ENCODE measurements at places on chromosomes 13 and 19.

- DNase-seq, result no peak
Observed at GRCh38 chr19:54312011-54312410, 955 bp downstream of the LILRA5 start.

DNA sequence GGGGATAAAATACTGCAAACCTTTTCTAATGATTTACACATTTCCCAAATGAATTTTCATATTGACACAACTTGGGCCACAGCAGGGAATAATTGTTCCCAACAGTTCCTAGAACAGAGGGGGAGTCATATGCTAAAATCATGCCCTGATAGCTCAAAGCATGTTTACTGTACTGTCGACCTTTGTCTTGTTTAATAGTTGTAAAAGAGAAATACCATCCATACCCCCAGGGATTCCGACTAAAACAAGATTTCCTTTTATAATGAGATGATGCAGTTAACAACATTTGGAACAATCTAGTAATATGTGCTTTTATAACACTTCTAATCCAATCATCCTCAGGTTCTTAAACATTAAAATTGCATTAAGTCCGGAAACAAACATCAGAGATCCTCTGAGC, 759.7 kb downstream of the OLFM4 start:
- no peak for DNase-seq

- no peak for DNase-seq
Observed at GRCh38 chr13:76942363-76942762, 5.9 kb upstream of the ACOD1 start.

DNA sequence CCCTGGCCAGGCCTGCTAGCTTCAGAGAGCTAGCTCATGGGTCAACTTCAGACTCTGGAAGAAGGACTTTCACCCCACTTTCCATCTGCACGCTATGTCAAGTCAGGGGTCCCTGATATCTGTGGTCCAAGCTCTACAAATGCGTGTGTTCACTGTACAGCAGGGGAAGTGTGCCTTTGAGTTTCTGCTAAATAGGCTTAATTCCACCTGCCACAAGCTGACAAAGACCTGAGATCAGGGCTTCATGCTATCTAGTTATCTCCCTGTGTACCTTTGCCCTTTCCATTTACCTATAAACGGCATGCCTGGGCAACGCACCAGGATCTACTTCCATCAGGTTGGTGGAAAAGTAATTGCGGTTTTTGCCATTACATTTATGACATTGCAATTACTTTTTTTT, 10.7 kb upstream of the SULT2A1 start:
- DNase-seq, result no peak

- no peak for DNase-seq
Observed at GRCh38 chr13:41858780-41859179, 102.1 kb downstream of the VWA8 start.

GRCh38 chr13:85142351-85142927, 656.8 kb downstream of the SLITRK6 start:
- DNase-seq, result no peak

DNA sequence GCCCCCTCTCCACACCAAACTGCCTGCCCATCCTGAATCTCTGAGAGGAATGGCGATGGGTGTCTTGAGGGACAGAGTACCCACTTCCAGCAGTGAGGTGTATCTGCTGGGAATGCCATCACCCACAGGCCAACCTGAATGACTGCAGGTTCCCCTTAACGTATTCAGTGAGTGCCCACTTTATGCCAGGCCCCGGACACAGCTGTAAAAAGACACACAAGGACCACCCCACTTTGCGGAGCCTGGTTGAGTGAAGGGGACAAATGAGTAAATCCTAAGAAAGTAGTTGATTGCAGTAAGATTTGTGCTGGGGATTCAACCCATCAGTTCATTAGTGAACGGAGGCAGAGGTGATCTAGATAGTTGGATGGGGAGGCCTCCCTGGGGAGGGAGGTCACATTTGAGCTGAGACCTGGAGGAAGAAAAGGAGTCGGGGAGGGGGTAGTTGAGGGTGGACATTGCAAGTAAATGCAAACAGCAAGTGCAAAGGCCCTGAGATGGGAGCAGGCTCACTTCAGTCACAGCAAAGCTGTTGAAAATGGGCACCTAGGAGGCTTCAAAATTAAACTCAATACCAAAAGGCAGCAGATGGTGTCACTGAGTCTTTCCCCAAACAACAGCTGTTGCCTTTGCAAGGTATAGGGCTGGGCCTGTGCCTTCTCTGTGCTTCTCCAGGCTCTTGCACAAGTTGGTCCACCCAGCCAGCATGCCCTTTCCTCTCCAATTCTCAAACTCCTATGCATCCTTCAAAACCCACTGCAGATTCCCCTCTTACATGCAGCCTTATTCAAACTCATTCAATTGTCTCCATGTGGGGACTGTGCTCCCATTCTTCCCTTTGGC, 4.3 kb downstream of the GDF15 start:
- DNase-seq, result no peak

GRCh38 chr19:1244693-1245451, 3.3 kb downstream of the ATP5F1D start:
- DNase-seq, result no peak

DNA sequence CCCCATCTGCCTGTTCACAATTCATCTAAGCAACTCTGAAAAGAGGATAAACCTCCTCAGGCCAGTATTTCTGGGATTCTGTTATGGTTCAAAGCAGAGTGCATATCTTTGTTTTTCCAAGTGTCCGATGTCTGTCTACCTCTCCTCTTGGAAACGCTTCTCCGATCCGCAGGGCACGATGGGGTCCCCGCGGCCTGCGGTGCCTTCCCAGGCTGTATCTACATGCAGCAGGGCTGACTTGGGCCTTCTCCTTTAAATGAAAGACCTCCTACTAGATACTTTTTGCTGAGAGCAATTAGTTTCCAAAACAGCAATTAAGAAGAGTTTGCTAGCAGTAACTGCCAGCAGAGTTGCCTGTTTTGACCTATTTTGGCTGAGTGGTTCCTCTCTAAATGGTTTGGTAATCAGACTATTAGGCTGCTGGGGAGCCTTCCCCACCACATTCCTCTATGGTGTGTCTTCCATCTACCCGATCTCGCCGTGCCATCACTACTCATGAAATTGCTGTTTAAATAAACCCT, 23.5 kb downstream of the COL4A2 start:
- no peak for DNase-seq

DNA sequence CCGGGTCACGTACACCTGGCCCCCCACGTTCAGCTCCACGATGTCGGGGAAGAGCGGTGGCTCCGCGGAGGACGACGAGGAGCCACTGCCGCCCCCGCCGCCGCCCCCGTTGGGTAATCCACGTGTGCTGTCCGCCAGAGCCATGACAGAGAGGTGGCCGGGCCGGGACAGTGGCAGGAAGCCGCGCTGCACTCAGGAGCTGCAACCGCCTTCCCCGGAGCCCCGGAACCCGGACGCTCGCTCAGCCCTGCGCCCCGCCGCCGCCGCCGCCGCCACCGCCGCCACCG, 257 bp downstream of the KCTD12 start:
- no peak for DNase-seq

GRCh38 chr13:64869539-64869938, 2360.6 kb downstream of the PCDH9 start:
- DNase-seq, result no peak

- no peak for DNase-seq
Observed at GRCh38 chr13:71312923-71313322, 554.1 kb downstream of the DACH1 start.

DNA sequence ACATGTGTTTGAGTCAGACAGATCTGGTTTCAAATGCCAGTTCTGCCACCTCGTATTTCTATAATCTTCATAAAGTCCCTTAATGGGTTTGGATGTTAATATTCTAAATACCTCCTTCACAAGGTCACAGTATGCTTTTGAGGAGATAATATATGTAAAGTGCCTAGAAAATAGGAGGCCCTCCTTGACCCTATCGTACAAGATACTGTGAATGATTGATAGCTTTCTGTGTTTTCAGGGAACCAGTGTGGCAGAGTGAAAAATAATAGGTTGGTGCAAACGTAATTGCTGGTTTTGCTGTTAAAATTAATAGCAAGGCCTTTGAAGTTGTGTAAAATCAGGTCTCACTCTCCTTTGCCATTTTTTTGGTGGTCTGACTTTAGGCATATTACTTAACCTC, 77.5 kb upstream of the SCEL start:
- no peak for DNase-seq

DNA sequence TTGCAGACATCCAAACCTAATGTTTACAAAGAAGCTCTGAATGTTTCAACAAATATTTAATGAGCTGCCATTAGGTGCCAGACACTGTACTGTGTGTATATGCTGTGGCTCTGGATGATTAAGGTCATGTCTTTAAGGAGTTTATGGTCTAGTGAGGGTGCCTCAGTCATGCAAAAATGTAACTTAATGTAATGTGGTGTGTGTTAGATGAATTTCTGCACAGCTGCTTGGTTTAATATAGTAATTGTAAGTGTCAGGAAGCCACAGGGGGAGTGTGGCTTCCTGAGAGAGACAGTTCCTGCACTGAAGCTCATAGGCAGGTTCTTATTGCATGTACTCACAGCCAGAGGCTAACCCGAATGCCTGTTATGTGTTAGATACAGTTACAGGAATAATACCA, 43.3 kb downstream of the SPATA13 start:
- no peak for DNase-seq

GRCh38 chr19:43809762-43810696, 7.8 kb upstream of the LYPD5 start:
- no peak for DNase-seq

- DNase-seq, result no peak
Observed at GRCh38 chr19:16015805-16016173, 60.5 kb upstream of the TPM4 start.

DNA sequence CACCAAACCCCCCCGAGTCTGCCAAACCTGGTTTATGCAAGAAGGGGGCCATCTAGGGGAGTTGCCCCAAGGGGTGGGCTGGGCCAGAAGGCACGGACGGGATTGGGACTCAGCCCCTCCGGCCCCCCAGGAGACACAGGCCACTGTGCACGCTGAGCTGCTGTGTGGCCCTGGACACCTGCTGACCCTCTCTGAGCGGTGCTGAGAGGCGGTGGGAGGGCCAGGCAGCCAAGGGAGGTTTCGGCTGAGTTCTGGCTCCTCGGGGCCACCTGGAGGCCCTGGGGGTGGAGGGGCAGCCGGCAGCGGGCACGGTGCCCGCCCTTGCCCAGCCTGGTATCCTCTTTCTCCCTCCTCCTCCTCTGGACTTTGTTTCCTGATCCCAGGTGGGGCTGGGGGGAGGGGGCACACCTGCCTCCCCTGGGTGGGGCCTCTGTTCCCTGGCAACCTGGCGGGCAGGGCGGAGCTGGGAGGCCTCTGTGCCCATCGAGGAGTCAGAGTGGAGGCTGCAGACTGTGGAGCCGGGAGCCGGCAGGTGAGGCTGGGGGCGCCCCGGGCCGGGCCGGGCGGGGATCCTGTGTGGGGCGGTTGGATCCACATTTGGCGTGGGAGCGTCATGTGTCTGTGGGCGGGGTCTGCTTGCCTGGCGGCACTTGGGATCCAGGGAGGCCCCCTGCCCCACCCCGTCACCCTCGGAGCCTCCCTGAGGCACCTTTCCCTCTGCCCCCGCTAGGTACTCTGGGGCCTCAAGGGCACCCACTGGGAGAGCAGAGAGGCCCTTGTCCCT, at the start of gene MISP:
MISP (plus strand) TSS at position 473 of the 784 bp plus-strand sequence. CDS start 5,835 bp downstream, outside the sequence.
- no peak for DNase-seq

GRCh38 chr13:33287142-33287882, 1.8 kb upstream of the STARD13 start:
- no peak for DNase-seq

DNA sequence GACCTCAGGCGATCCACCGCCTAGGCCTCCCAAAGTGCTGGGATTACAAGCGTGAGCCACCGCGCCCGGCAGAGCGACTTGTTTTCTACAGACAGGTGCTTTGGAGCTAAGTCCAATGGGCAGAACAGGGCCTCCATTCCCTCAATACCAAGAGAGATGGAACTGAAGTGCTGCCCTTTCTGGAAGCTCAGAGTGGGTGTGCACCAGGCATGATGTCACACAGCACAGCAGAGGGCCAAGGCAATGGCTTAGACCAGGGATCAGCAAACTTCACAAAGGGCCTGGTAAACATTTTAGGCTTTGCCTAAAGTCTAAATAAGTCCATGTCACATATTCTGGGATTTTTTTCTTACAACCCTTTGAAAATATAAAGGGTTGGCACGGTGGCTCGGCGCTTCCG, 21.3 kb downstream of the TLE6 start:
- no peak for DNase-seq

DNA sequence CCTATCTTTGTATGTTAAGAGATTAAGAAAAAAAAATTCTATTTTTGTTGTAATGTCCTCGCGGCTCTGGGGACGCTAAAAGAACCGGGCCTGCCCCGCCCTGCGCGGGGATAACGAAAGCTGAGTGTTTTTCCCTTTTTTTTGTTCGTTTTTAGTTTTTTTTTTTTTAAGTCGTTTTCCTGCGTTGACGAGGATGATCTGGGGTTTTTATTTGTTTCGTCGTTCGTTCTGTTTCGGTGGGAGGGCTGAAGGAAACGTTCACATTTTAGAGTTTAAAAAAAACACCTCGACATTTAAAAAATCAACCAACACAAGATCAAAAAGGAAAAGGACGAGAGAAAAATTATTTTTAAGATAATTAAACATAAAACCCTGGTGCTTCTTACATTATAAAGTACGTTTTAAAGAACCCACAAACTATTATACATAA, 5.6 kb downstream of the LYL1 start:
- no peak for DNase-seq

- peak; percentile 88 for DNase-seq
Observed at GRCh38 chr19:45676851-45677263, 8.8 kb downstream of the GIPR start.

- DNase-seq, result no peak
Observed at GRCh38 chr13:40200273-40200978, 466.0 kb downstream of the FOXO1 start.

DNA sequence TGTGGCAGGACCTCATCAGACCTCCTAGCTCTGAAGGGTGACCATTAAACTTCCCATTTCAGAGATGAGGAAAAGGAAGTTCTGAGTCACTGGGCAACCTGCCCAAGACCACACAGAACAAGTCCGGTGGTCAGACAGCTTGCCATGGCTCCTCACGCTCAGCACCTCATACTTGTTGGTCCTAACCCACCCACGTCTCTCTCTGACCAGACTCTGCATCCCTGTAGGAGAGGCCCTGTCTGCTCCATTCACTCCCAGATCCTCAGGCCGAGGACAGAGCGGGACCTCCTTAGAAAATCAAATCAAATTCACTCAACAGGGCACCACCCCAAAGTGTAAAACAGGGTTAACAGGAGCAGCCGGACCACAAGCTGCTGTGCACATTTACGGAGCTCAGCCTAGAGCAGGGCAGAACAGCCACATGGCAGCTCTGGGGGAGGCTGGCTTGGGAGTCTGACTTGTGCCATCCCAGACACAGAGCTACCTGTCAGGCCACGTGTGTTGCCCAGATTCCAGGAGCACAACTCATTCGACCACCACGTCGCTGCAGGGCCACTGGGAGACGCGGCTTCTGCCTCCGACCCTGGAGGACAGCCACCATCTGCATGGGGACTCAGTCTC, 1.7 kb downstream of the MIER2 start:
- no peak for DNase-seq

GRCh38 chr19:41577833-41578232, 1.9 kb downstream of the CEACAM21 start:
- DNase-seq, result no peak

- no peak for DNase-seq
Observed at GRCh38 chr13:46341112-46341711, 45.8 kb downstream of the RUBCNL start.

- no peak for DNase-seq
Observed at GRCh38 chr19:38685666-38686529, 38.4 kb downstream of the ACTN4 start.
